ENCODE measurements at places on chromosomes 3 and 15.

- peak; percentile 58 for DNase-seq
These were observed 8.9 kb downstream of the ECE2 start for GRCh38 chr3:184284696-184285095.

- no peak for DNase-seq
These were observed 216.3 kb downstream of the STAG1 start for GRCh38 chr3:136535906-136536305.

DNA sequence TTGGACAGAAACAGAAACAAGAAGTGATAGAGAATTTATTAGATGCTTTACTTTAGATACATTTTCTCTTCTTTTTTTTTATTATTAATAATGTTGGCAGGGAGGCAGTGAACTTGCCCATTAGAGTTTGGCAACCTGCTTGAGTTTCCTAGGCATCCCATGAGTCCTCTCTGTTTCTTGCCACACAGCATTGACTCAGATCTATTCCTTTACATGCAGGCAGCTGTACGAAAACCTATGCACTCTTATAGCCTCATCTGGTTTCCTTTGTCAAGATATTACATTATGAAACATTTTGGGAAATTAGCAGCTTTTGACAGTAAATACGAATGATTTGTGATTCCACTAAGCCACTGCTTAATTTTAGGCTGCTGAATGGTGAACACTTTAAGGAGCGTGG lies 23.3 kb downstream of the IL1RAP start:
- no peak for DNase-seq

- no peak for DNase-seq
These were observed 47.5 kb downstream of the ASTE1 start for GRCh38 chr3:130979117-130979516.

DNA sequence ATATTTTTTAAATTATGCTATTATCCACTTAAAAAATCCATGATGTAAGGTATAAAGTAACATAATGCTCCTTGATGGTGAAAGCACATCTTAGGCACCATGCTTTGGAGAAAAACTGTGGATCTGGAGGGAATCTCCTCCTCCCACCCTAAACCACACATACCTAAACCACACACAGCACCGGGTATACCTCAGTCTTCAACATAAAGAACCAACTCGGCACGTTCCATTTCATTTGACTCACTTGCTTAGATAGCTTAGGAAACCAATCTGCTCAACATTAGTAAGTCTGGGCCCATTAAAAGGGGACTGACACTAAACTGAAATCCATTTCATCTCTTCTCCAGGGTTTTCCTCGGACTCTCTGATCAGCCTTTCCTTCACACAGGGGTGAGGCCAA lies 945.7 kb upstream of the CFAP20DC start:
- DNase-seq, result no peak

GRCh38 chr3:182837855-182838454 lies 44.7 kb downstream of the ATP11B start:
- DNase-seq, result peak; percentile 2

- DNase-seq, result no peak
These were observed 141.9 kb upstream of the CCDC54 start for GRCh38 chr3:107235193-107235927.

DNA sequence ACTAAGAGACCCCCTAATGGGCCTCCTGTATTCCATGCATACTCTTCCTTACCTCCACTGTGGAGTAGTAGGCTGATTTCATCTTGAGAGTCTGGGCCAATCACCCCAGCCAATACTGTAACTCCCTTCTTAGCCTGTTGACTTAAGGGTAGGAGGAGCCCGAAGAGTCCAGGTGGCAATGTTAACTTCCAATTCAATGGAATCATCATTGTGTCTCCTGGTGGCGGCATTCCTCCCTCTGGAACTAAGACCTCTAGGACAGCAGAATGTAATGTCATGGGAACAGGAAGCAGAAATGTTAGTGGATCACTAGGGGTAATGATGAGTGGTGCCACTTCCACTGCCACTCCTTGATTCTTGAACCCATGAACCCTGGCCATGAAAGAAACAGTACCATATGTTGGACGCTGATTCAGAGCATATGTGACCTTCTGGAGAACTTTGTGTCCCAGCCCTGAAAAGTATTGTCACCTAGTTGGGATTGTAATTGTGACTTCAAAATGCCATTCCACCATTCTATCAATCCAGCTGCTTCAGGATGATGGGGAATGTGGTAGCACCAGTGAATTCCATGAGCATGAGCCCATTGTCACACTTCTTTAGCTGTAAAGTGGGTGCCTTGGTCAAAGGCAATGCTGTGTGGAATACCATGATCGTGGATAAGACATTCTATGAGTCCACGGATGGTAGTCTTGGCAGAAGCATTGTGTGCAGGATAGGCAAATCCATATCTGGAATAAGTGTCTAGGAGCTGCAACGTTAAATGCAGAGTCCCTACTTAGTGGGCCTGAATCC lies 24.9 kb downstream of the NAALADL2 start:
- DNase-seq, result no peak

GRCh38 chr15:63601704-63602185 lies 4.6 kb downstream of the FBXL22 start:
- DNase-seq, result peak; percentile 31

- DNase-seq, result no peak
These were observed 6.6 kb upstream of the ICE2 start for GRCh38 chr15:60485365-60486055.

- DNase-seq, result no peak
These were observed 226.5 kb upstream of the GPR149 start for GRCh38 chr3:154656486-154656885.

DNA sequence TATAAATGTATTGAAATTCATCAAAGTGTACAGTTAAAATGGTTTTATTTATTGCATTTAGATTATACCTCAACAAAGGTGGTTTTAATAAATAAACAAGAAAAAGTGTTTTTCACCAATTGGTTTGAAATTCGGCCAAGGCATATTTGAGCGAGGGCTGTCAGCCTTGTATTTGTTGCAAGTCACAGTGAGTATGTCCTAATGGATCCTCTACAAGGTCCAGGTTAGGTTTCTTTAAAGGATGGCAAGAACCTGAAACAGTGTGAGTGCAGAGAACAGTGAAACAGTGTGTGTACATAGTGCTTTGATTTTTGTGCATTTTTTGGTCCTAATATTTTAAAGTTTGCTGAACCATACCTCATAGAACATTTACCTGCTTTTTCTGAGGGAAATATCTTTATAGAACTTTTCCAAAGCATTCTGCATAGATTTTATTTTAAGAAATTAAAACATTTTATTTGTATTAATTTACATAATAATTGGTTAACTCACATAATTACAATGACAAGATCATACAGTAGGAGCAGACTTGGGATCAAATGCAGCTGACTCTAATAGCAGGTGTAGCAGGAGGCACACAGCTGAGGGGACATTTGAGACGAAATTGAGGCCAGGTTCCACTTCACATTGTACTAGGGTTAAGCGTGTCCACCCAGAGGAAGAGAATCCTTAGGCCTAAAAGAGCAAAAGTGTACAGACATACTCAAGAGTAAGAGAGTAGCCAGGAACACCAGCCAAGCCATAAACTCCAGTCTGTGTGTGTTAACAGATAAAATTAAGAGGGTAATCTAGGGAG lies 428.8 kb upstream of the TPRG1 start:
- DNase-seq, result no peak

GRCh38 chr3:60598671-60599070 lies 652.6 kb downstream of the FHIT start:
- DNase-seq, result no peak

DNA sequence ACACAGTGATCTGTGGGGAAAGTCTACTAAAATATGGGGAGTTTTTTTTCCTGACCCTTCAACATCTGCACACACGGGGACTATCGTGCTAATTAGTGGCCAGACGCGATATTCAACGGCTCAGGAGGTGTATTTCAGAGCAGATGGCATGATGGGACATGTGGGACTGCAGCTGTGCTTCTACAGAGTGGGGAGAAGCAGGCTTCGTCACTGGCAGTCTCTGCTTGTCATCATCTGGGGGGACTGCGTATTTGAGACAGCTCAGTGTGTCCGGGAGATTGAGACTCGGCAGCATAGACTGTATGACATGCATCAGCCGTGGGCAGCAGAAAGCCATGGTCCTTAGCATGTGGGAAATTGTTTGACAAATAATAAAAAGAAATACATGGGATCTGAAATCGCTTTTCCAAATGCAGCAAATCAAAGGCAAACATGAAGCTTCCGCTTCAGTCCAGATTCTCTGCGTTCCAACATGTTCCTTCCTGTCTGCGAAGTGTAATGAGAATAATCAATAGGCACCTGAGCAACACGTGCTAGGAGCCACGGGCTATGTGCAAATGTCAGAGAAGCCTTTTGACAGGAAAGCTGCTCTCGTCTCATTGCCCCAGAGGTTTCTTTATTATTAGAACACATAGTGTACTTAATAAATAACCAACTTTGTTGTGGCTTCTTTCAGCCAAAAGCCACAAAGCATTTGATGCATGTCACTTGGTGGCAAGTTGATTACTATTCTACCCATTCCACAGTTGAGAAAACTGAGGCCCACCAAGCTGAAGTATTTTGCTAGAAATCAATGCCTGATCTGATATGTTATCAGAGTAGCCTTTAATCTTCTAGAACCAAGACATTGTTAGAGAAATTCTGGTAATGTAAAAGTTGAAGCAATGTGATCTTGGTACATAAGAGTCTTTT lies 276.3 kb downstream of the RYR3 start:
- DNase-seq, result no peak

DNA sequence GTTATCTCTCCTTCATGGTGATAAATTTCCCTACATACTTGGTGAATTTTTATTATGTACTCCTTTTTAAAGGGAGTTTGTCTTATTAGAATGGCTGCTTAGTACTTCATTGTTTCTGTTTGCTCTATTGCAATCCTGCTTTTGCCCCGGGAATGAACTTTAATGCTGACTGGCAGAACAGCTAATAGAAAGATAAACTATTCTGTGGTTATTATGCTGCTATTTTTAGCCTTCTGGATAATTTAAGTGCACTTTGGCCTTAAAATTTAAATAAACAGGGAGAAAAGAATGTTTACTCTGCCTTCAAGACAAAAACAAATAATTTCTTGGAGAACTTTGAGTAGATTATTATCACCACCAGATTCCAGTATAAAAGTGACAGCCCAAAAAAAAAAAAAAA lies 413.8 kb upstream of the CCDC54 start:
- DNase-seq, result peak; percentile 19

DNA sequence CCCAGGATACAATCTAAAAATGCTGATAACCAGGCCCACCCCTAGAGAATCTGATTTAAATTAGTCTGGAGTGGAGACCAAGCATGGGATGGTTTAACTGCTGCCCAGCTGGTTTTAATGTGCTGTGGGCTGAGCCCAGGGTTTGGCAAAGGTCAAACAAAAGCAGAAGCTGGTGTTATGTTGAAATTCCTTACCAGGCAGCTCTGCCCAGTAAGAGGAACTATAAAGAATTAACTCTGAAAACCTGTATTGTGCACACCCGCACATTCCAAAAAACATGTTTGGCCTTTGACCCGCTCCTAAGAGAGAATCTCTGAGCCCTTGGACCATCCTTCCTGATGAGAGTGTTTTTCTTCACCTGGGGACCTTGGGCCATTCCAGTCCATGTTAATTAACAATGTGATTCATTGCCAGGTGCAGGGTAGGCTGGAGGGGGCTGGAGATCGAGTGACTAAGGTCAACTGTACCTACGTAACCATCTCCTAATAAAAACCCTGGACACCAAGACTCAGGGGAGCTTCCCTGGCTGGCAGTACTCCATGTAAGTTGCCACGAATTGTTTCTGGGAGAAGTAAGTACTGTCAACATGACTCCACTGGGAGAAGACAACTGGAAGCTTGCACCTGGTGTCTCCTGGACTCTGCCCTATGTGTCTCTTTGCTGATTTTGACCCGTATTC lies 10.9 kb downstream of the CCDC13 start:
- no peak for DNase-seq

- no peak for DNase-seq
These were observed 12.8 kb upstream of the SETMAR start for GRCh38 chr3:4290272-4290893.

DNA sequence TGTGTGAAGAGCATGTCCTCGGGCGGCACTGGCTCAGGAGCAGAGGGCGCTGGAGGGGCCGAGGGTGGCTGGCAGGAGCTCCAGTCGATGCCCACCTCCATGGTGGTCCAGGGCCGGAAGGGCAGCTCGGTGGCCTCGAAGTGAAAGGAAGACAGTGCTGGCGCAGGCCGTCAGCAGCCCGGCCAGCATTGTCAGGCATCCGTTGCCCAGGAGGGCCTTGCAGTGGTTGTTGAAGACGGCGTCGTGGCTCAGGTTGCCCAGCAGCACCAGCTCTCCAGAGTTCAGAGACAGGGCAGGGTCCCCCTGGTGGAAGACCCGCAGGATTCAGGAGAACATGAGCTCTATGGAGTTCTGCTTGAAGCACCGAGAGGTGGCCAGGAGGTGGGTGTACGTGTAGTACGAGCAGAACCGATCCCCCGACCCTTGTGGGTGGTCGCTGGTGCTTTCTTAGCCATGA lies 16.5 kb upstream of the SIAH2 start:
- no peak for DNase-seq

DNA sequence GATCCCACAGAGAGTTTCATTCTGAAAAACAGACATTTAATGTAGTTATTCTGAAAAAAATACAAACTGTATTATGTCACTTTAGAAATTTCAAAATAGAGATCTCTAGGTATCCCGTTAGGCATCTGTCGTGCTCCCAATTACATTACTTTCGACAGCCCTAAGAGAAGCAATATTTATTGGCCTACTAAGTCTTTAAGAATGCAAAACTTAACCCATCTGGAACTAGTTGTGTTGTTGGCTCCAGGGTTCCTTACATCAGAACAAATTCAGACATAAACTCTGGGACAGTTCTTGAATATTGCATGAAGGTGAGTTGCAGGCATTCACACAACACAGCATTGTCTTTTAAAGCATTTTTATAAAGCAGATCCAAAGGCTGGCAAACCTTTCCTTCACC lies 498.4 kb downstream of the FHIT start:
- no peak for DNase-seq

DNA sequence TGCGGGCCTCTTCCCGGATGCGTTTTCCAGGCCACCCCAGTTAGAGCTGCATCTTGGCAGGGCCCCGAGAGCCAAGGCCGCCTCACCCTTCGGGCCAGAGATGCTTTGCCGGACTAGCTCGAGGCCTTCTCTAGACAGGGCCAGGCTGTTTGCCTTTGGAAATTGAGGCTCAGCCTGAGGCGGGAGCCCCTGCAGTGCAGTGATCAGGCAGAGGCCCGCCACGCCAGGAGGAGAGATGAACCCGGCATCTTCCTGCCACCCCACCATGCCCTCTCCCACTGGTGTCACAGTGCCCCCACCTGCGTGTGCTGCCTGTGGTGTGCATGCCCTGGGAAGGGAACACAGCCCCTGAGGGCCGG lies 8.9 kb upstream of the ROPN1B start:
- no peak for DNase-seq

DNA sequence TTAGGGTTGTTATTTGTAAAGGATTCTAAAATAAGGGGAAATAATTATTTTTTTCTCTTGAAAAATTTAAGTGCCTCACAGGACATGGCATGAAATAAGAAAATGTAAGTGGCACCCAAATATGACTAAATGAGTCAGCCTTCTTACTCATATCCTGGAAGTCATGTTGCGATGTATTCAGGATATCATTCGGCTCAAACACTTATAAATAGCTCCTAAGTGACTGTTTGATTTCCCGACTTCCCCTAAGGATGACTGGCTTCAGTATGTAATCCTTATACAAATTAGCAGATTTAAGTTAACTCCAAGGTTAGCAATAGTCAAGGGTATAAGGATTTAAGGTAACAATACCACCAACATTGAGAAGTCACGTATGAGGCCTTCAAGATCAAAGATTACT lies 57.3 kb upstream of the OSTN start:
- DNase-seq, result no peak

Measured in NCI-H526 treated with DMSO at 0.1 percent for 48 hours (cell line).